Lower lobe of right lung (tissue), 2 donors: ENCODE measurements at places on chromosomes 7 and 10.

DNA sequence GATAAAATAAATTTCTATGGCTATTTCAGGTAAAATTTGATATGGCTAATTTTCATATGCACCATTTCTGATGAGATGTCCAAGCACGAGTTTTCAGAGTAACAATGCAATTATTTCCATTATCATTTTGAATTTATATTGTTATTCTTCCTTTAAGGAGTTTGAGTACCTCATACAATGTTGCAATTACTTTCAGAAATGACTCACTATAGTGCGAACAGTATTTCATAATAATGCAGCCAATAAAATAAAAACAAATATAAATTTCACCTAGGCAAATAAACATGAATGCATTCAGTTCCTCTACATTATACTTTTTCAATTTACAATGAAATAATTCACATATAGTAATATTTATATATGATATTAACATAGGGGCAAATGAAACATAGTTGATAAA lies 78.8 kb upstream of the LRRN3 start:
- no peak for DNase-seq

DNA sequence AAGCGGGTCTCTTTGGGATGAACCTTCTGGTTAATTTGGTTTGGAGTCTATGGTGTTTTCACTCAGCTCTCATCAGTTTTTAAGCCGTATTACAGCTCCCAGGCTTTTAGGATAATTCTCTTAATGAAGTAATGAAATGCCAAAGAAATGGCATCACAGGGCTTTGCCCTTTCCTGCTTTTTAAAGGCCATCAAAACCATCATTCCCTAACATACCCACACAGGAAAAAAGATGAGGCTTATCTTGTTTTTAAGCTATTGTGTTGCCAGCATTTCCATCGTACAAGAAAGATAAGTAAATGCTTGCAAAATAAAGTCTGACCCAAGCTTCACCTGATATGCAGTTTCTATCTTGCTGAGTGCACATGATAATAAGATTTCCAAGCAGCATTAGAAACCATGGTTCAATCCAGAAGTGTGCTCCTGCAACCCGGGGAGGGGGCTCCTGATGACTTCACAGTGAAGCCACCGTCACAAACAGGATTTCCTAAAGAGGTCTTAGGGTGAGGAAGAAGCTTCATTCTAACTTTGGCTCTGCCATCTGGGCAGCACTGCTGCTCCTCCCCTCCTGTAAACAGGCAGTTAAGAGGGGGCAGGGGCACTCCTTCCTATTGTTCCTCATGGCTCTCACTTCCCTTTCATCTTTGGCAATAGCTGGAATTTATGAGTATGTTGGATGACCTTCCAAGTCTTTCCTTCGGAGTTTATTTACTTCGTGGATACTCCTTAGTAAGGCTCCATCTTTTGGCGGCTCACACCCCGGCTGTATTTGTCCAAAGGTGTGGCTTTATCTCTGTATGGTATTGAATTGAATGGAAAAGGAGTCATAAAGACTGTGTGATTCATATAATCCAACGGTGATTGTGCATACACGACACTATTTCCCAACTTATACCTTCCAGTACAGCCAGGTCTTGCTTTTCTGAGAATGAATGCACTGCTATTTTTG lies 55.2 kb upstream of the FAM133B start:
- DNase-seq = no peak

DNA sequence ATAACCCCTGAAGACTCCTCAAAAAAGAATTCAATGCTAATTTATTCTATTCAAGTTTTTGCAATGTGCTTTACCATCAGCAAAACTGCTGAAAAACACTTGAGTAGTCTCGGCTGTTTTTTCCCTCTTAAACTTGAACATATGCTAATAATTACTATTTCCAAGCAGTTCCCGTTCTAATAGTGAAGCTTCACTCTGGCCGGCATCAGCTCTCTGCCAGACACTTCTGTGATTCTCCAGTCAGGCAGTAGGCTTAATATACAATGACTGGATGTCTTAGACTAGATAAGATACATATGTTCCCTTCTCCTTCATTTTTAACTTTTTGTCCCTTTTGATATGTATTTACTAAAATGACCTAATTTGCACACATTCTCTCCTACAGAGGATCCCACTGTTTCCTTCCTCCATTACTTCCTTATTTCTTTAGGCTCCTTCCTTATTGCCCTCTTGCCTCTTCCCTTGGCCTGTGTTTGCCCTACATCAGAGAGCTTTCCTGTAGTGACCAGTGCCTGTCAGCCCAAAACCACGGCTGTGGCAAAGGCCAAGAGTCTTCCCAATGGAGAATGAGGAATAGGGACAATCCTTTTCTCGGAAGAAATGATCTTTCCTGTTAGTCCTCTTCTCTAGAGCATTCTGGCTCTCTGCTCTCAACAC lies 23.5 kb downstream of the HEPACAM2 start:
- DNase-seq = no peak

DNA sequence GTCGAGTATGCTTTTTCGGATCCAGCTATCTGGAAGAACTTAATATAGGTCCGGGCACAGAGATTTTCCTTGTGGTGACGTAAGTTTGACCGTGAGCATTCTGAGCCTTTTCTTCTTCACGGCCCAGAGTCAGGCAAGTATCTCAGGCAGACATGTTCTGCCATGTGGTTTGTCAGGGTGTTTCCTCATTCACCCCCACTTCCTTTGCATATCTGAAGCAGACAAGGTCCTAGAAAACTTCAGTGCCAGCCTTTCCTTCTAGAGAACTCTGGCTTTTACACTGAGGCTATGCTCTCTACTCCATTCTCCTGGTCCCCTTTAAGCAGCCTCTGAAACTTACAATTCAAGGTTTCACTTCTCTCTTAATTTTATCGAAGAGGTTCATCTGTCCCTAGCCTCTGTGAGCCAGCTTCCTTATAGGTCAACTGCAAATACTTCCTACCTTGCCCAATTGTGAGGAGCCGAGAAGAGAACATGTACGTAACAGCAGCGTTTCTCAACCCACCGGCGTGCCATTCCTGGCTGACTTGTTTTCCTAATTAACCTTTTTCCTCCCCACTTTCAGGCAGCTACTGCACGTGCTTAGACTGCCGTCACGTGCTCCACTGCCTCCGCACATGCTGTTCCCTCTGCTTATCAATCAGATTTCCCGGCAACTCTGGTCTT lies 47.3 kb downstream of the CDCA7L start:
- peak; percentile 54 for DNase-seq

GRCh38 chr7:116955801-116956476 lies 2.6 kb downstream of the ST7 start:
- DNase-seq = no peak

DNA sequence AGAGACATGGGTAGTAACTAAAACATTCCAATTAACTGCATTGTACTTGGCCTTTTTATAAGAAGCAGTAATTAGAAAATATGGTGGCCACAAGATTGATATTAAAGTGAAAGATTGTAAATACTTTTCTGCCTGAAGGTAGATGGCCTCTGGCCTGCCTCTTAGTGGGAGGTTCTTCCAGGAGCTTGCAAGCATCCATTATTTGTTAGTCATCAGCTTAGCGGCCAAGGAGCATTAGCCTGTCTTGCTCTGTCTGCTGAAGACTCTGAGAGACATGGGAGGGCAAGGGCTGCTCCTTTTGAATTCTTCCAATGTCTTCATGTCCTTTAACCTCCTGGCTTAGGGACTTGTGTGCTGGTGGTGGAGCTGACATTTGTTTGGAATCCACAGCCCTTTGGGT lies 80.4 kb downstream of the TCF7L2 start:
- DNase-seq = no peak

DNA sequence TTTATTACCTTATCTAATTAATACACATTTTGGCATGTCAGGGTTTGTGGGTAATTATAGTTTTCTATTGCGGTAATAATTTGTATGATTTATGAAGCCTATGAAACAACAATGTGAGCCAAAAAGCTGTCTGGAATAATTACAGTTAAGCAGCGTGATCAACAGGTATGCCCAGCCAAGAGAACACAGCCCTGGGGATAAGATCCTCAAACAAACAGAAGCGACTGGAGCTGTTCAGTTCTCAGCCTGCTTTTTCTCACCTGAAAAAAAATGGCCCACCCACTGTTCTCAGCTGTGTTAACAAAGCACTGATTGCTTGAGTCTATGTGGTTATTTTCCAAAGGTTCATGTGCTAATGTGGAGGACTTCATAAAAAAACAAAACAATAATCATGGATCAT lies 855.8 kb downstream of the GATA3 start:
- DNase-seq = no peak

GRCh38 chr7:22640269-22640668 lies 86.7 kb upstream of the IL6 start:
- no peak for DNase-seq

DNA sequence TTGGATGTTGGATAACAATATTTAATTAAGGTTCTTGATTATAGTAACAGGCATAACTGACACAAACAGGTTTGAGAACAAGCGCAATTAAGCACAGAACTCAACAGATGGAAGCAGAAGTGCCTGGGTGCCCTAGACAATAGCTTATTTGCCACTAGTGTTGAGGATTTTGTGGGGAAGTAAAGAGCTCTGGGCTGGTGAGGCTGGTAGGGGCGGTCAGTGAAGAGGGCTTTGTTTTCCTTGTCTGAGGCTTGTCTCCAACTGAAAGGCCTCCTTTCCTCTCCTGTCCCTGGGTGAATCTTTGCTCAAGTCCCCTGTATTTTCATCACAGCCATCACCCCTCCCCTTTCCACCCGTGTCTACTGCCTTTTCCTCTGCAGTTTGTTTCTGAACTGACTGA lies 104.6 kb downstream of the KAT6B start:
- no peak for DNase-seq

DNA sequence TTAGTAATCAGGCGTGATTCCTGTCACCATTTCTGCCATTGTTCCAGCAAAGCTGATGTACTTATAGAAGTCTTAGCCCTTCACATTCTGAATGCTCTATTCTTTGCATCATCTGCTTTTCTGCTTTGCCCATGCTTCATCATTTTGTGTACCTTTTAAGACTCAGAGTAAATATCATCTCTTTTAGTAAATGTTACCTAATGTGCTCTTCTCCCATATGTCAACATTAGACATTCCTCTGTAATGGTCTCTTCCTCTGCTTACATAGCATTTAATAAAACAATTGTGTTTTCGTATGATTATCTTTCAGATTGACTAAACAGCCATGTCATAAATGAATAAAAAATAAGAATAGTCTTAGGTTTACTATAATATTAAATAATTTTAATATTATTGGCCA lies 719.6 kb upstream of the GRM3 start:
- no peak for DNase-seq

DNA sequence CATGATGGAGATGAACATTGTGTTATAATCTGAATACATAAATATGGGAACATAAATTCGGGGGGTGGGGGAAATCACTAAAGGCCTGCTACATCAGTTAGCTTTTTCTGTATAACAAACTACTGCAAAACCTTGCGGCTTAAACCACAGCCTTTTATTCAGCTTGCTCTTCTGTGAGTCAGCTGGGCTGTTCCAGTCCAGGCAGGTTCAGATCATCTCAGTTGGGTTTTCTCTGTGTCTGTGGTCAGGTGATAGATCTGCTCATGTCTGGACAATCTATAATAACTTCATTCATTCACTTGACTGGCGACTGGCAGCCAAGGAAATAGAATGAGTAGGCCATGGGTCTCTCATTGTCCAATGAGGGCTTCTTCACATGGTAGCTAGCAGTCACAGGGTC lies 23.5 kb downstream of the HTR7 start:
- no peak for DNase-seq

DNA sequence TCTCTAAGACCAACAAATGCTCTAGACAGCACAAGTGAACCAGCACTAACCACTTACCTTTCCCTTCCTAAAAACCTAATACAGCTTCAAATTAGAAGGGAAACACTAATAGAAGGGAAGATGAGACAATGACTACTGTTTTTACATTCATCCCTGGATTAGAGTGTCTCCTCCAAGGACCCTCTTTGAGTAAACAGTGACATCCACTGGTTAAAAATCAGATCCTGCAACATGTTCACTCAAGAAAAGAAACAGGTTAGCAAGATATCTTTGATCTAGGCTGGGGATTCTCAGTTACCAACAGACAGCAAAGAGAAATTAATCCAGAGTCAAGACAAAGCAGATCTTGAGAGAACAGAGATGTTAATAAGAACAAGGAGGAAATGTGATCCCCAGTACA lies 177.7 kb upstream of the GHITM start:
- no peak for DNase-seq

DNA sequence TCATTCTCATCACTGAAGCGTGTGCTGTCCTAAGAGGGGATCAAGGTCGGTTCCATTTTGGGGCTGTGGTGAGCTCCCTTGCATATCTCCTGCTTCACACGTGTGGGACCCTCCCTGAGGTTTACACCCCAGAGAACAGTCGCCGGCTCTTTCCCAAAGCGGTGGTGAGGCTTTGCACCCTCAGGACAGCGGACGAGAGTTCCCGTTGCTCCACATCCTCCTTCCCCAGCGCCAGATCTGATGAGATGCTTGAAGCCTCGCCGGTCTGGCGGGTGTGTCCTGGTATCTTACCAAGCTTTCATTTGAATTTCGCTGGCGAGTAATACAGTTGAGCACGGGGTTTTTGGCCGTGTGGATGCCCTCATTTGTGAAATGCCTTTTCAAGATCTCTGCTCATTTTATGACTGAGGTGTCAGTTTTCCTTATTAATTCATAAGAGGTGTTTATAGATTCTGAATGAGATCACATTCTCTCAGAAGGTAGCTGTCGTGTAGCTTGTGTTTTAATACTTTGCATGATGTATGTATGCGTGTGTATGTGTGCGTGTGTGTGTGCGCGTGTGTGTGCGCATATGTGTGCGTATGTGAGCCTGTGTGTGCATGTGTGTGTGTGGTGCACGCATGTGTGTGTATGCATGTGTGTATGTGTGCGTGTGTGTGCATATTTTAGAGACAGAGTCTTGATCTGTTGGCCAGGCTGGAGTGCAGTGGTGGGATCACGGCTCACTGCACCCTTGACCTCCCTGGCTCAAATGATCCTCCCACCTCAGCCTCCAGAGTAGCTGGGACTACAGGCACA lies 30.7 kb downstream of the ELFN1 start:
- peak; percentile 32 for DNase-seq

DNA sequence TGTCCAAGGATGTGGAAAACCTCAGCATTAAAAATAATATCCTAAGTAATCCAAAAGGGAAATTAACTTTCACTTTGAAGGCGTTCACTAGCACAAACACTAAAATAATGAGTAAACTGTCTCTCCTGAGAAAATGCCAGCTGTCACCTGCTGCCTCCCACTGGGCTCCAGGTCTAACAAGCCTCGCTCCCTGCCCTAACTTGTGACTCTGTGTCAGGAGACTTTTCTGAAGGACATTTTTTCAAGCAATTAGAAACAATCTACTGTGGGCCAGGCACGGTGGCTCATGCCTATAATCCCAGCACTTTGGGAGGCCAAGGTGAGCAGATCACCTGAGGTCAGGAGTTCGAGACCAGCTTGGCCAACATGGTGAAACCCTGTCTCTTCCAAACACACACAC lies 72.8 kb upstream of the GLCCI1 start:
- no peak for DNase-seq

GRCh38 chr10:123140983-123141390 lies 5.2 kb downstream of the HMX3 start:
- DNase-seq = no peak

GRCh38 chr10:72043016-72043834 lies 45.1 kb downstream of the SPOCK2 start:
- no peak for DNase-seq

GRCh38 chr7:101116898-101117297 lies 10.0 kb upstream of the SERPINE1 start:
- DNase-seq = no peak

GRCh38 chr7:24024276-24025068 lies 259.5 kb upstream of the NPY start:
- no peak for DNase-seq
